ENCODE measurements at places on chromosomes 2 and 18. TPM values are rescaled to one million over a fixed set of nuclear protein-coding genes. Genes with fewer than 3 reads are reported as not detected.
A peak's percentile ranks its signal among the peaks of the same experiment; 100 is the strongest.

The ALPP gene
- polyA plus RNA-seq: not detected

The DRC1 gene
- polyA plus RNA-seq: not detected

GRCh38 chr2:45406621-45407020, 204.4 kb downstream of the SRBD1 start:
- H3K4me1 ChIP-seq: peaks cover 3% of the 10 kb centered on the region
- H3K4me3 ChIP-seq: no peak overlapping the region
- DNase-seq: no peak
- H3K27ac ChIP-seq: no peak overlapping the region

DNA sequence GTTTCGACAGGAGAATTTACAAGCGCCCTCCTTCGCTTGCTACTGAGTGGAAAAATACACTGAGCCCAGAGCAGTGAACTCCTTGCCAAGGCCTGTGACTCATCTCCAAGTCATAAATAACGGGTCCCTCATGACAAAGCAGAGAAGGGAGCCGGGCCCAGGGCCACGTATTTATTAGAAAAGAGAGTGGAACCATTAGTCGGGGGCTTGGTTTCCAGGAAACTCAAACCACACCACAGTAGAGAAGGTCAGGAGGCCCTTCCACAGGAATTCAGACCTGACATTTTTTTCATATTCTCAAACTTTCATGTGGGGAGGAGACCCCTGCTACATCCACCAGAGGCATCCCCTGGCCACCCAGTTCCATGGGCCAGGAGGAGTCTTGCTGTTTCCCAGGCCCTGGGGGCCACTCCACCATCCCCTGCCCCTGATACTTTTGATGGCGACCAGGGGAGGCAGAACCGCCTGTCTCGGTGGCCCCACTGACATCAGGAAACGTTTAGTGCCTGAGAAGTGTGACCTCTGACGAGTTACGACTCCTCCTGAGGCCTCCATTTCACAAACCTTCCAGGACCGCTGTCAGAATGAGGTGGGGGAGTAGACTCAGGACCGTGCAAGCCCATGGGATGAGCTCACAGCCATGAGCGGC, 289.7 kb downstream of the DYSF start:
- DNase-seq: peak; percentile 80
- no peaks in the 10 kb centered on the region for H3K36me3 ChIP-seq
- no peak overlapping the region for H3K4me3 ChIP-seq
- peak overlapping the region; percentile 64 for H3K27ac ChIP-seq
- peaks cover 49% of the 10 kb centered on the region for H3K4me1 ChIP-seq

DNA sequence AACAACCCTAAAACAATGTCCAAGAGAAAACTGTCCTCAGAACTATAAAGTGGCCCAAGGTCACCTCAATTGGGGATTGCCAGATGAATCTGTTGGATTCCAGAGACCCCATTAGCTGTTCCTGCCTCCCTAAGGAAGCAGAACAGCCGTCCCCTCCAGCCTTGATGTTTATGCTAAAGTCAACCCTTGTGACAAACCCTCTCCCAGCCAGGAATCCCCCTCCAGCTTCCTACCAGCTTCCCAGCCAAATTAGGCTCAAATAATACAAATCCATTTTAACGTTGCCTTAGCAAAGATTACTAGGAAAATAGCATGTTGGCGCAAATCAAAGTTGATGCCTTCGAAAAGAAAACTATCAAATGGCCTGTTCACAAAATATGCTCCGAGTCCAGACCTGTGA, 105.7 kb upstream of the DAPL1 start:
- H3K27me3 ChIP-seq: no peaks in the 10 kb centered on the region
- H3K4me3 ChIP-seq: no peak overlapping the region
- no peaks in the 10 kb centered on the region for H3K4me1 ChIP-seq
- DNase-seq: no peak
